Activated CD8-positive, alpha-beta memory T cell treated with anti-CD3 and anti-CD28 coated beads, Interleukin-2, amount 10 ng/mL, durations not matched to agents 7 days and 5 days (primary cell): ENCODE measurements at places on chromosomes 2 and 18. TPM values are rescaled to one million over a fixed set of nuclear protein-coding genes. Genes with fewer than 3 reads are reported as not detected.

- no peak for DNase-seq
These were observed 14.2 kb upstream of the WIPF1 start for GRCh38 chr2:174611854-174612253.

DNA sequence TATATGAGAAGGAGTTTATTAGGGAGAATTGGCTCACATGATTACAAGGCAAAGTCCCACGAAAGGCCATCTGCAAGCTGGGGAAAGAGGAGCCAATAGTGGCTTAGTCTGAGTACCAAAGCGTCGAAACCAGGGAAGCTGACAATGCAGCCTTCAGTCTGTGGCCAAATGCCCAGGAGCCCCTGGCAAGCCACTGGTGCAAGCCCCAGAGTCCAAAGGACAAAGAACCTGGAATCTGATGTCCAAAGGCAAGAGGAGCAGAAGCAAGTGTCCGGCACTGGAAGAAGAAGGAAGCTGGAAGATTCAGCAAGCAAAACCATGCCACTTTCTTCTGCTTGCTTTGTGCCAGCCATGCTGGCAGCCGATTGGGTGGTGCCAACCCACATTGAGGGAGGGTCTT, 74.3 kb upstream of the NPAS2 start:
- no peak for DNase-seq

DNA sequence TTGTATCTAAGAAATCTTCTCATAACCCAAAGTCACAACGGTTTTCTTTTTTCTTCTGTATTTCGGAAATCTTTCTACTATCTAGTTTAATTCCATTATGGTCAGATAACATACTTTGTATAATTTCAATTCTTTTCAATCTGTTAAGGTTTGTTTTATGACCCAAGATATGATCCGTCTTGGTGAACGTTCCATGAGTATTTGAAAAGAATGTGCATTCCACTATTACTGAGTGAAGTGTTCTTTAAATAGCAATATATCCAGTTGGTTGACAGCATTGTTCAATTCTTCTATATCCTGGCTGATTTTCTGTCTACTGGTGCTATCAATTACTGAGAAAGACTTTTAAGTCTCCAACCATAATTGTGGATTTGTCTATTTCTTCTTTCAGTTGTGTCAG, 414.5 kb downstream of the TNS1 start:
- no peak for DNase-seq

DNA sequence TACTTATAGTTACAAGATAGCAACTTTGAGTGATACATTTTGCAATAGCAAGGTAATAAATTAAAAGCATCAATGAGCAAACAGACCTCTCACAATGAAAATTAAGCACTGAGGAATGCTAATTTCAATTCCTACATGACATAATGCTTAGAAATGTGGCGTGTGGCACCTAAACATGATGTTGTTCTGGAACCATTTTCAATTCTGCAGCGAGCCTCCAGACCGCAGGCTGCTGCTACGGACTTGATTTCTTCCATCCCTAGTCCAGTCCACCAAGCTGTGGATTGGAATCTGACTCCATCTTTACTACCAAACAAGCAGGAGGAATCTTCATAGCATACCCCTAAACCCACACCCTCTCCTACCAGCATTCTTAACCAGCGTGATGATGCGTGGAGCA, 58.7 kb upstream of the ZNF397 start:
- DNase-seq = no peak

DNA sequence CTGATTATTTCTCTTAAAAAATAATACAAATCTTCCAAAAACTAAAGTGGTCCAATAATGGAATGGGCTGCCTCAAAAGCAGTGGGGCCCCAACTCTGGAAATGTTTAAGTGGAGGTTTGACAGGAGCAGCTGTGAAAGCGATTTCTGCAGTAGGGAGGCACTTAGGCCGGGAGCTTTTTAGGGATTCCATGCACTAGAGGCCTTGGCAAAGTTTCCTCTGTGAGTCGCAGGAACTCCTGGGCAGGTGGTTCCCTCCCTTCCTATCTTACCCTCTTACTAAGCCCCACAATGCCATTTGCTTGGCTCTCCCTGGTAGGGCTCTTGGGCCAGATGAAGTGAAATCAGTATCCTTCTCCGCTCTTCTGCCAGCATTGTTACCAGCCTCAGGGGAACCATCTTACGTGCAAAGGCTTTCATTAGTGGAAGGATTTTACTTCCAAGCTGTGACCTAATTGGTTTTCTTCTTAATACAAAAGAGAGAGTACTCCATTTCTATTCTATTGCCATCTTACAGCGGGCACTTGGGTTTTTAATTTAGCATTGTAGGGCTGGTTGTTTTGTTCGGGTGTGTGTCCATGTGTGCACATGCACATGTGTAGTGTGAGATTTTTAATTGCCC, 34.3 kb upstream of the C18orf32 start:
- no peak for DNase-seq

CPO gene
- not detected for total RNA-seq
